Cerebellar nuclear complex (tissue), 1 donor: ENCODE measurements at places on chromosomes 4 and X.

GRCh38 chr4:7172946-7173345 is 19.4 kb upstream of the SORCS2 start:
- no peak for DNase-seq

DNA sequence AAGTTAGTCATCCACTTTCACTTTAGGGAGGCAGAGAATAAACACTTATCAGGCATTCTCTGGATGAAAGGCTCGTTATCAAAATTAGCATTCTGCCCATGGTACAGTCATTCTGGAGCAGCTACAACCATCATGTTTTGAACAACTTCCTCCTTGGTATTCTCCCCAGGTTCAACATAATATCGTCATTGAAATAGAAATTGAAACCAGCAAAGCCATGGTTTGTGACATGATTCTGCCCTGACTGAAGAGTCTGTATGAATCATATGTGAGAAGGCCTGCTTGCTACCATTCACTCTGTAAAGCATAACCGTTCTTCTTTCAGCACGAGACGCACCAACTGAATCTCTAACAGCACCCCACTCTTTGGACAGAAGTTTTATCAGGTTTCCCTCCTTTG is 127.5 kb upstream of the RADX start:
- no peak for DNase-seq

GRCh38 chr4:102612824-102613366 is 111.7 kb downstream of the NFKB1 start:
- DNase-seq = no peak

- DNase-seq = no peak
Observed at GRCh38 chr4:153296040-153296823, 48.3 kb upstream of the MND1 start.

DNA sequence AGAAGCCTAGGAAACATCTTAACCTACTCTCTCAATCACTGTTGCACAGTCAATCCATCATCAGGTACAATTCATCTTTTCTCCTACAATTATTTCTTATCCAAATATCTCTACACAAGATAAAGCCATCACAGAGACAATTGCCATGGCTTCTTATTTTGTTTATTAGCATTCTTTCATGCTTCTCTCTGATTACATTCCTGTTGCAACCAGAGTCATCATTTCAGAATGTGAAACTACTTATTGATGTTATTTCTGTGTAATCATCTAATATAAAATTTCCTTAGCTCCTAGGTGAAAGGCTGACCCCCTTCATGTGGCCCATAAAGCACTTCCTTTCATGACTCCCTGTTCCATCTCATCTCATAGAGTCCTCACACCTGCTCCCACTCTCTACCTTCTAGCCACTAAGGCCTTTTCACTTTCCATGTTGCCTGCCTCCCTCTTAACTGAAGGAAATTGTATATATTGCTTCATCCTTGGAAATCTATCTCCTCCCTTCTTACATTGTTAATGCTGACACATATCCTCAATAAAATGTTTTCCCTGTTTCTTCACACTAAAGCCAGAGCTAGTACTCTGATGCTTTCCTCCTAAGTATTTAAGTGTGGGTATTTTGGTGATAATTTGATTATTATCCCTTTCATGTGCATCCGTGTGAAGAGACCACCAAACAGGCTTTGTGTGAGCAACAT is 829.9 kb downstream of the FAT4 start:
- DNase-seq = no peak

DNA sequence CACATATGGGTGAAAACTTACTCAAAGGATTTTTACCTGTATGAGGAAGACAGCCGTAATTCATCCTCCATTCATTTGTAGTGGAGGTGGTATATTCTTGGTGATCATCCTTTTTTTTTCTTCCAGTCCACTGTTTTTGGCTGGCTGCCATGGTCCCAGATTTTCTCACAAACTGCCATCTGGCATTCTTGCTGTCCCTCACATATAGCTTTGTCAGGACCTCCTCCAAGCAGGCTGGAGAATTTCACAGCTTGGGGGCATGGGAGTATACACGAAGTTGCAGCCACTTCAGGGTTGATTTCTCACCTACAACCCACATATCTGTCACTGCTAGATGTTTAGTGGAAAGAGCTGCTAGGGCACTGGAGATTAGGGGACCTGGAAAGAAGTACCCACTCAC is 401.0 kb downstream of the IL1RAPL1 start:
- DNase-seq = peak; percentile 1

GRCh38 chr4:172751550-172751949 is 417.1 kb upstream of the GALNT7 start:
- DNase-seq = no peak

GRCh38 chr4:80216100-80216761 is 18.9 kb downstream of the PRDM8 start:
- no peak for DNase-seq

DNA sequence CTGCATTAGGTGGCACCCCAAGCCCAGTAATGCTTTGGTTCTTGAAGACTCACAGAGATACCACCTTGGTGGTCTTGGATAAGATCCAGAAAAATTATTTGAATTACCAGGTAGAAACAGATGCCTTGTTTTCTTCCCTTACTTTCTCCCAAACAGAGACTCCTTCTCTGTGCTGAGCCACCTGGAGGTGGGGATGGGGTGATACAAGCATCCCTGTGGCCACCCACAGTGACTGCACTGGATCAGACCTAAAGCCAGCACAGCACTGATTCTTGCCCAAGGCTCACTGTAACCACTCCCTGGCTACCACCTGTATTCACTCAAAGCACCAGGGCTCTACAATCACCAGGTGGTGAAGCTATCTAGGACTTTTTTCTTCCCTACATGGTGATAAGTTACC is 156.8 kb downstream of the TEX13A start:
- no peak for DNase-seq

GRCh38 chrX:82973646-82974045 is 534.4 kb upstream of the POU3F4 start:
- no peak for DNase-seq

DNA sequence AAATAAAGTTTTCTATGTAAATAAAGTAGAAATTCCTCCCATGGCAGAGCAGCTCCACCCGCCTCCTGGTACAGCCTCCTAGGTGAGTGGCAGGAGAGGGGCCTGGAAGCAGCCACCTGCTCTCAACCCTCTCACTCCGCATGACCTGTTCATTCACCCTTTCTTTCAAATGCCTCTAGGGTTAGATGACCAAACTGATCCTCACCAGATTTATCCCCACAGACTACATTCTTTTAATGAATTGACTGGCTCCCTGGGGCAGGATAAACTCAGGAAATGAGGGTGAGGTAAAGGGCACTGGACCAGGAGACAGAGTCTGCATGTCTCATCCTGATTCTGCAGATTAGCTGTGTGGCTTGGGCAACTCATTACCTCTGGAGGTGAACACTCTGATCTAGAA is 32.6 kb upstream of the NKX6-1 start:
- no peak for DNase-seq

DNA sequence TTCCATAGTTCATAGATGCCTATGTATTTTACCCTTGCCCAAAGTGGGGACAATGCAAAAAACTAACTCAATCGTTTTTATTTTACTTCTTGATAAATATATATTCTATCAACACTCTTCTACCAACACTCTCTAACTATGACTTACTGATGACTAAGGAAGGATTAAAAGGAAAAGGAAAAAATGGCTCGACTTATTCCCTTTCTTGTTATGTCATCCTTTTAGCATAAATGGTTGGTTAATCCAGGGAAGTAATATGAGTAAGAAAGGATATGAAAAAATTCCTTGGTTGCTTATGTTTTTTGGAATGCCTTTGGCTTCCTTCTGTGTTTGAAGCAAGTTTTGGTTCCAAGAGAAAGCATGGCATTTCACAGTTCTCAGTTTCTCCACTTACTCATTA is 1087.1 kb downstream of the C4orf33 start:
- DNase-seq = no peak

DNA sequence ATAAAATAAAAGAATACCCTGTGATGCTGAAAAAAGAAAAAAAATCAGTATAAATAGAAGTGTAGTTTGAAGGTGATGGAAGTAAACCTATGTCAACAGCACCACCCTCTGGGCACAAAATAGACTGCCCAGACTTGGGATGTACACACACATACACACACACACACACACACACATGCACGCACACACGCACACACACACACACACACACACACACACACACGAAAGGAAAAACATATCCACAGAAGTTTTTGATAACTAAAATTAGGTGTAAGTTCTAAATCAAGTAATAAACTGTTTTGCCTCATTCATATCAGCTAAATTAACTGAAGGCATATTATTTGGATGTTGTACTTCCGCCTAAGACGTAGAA is 40.5 kb downstream of the ANXA5 start:
- no peak for DNase-seq

- DNase-seq = no peak
Observed at GRCh38 chr4:107182347-107182746, 146.2 kb upstream of the DKK2 start.

DNA sequence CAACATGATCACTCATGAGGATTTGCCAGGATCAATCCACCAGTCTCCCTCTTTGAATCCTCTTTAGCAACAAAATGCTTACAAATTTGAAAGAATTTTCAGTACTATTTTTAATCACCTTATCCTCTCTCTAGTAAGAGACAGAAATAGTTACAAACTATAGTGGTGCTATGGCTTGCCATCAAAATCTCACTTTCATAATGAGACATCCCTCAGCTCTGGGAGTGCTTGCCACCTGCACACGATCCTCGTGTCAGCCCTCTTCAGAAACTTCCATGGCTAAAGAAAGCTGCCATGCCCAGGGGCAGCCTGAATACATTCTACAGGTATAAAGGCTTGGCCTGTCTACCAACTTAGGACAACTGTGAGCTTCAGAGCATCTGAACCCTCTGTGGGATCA is 5.1 kb upstream of the DHX15 start:
- DNase-seq = no peak

DNA sequence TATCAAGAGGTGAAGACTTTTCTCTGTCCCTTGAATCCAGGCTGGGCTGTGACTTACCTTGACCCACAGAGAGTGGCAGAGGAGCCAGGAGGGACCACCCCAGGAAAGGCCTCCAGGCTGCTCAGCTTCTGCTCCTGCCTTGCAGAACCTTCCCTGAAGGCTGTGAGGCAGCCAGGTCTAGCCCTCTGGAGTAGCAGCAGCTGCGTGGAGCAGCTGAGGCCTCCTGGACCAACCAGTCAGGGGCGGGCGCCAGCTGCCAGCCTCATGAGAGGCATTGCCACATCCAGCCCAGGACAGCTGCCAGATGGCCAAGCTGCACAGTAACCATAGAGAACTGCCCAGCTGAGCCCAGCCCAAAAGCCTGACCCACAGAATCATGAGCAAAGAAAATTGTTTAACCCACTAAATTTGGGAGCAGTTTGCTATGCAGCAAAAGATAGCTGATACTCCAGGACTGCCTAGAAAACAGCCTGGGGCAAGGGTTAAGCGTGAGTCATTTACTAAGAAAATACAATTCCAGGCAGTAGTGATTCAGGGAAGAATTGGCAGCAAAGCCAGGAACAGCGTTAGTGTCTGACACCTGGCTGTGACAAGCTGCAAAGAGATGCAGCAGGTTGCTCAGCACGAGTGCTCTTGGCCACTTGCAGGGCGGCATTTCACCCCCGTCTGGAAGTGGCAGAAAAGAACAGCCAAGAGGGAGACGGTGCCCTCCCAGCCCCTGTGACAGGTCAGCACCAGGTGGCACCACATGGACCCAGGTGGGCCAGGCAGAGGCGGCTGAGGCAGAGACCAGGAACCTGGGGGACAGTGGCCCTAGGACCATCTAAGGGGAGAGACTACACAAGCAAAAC is 14.7 kb upstream of the PDE6B start:
- no peak for DNase-seq

DNA sequence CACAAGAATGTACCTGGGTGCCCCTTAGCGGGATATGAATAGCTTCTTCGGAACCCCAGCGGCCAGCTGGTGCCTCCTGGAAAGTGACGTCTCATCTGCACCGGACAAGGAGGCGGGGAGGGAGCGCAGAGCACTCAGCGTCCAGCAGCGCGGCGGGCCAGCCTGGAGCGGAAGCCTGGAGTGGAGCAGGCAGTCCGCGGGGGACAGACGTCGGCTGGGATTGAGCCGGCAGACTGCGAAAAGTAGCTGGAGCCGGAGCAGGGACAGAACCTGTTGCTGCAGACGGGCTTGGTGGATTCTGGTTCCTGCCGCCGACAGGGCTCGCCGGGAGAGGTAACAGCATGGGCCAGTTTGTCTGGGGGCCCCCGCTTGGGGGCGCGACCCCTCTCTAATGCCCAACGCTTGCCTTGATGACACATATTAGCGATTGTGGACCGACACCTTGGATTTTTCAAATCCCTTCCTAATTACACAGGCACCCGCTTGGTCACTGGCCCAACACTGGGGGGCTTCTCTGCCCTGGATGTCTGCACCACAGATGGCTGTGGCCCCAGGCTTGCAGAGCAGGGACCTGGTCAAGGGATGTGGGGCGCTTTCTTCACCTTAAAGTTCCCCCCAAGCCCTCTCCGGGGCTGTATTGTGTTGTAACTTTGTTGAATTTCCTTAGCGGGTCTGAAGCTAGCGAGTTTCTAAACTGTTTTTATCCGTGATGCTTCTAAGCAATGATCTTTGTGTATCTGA is at the start of gene NPFFR2:
Gene NPFFR2, plus strand, starts transcription at position 133 of the 741 bp plus-strand sequence. CDS start 96,592 bp downstream, outside the sequence.
- DNase-seq = no peak

DNA sequence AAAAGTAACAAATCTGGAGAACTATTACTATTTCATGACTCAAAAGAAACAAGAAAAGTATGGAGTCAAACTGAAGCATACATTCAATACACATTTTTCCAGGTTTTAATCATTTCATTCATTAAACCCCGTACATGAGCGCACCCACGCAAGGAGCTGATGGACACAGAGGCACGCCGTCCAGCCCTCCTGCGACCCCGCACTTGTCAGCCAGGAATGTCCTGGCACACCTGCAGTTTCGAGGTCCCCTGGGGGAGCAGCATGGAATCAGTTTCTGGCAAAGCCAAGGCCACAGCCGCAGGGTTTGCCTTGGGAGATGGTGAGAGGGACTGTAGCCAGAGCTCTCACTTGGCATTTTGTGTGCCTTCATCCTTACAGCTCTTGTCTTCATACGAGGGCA is 12.8 kb upstream of the SLC2A9 start:
- DNase-seq = no peak

- DNase-seq = no peak
Observed at GRCh38 chrX:136694431-136695087, 46.6 kb downstream of the CD40LG start.

- no peak for DNase-seq
Observed at GRCh38 chr4:112766422-112766821, 129.5 kb downstream of the LARP7 start.

DNA sequence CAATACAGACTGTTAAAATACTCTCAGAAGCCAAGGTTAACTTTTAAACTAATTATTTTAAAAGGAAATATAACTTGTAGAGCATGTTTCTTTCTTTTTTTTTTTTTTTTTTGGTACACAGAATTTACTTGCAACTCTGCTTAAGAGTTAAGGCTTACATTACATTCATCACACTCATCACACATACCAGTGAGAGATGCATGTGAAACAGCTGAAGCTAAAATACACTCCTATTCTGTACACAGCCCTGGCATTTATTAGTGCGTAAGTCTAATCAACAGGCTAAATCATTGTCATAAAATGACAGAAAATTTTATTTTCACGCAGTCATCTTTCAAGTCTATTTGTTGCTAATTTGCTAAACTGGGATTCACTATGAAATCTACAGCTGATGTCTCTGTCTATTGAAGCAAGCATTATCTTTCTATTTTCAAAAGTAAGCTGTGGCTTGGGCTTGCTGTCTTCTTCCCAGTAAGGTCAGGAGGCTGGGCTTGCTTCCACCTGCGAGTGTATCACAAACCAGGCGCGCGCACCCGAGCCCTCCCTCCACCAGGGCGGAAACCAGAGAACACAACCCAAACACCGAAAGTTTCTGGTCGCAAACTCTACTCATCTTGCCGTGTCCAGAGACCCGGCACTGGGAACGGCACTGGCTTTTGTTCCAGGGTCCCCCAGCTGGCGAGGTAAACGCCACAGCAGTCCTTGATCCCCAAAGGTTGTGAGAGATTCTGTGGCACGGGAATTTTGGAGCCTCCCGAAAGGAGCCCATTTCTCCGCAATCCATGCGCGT is 3.9 kb downstream of the MAML3 start:
- peak; percentile 65 for DNase-seq
